ENCODE measurements at places on chromosomes 2 and 18. TPM values are rescaled to one million over a fixed set of nuclear protein-coding genes. Genes with fewer than 3 reads are reported as not detected.

Gene SIX2
- total RNA-seq: not detected

Gene UGT1A8
- not detected for total RNA-seq

GRCh38 chr18:31801078-31801477 is 40.4 kb upstream of the SLC25A52 start:
- DNase-seq: no peak

- no peak for DNase-seq
These were observed 13.7 kb downstream of the HS6ST1 start for GRCh38 chr2:128304715-128305554.

DNA sequence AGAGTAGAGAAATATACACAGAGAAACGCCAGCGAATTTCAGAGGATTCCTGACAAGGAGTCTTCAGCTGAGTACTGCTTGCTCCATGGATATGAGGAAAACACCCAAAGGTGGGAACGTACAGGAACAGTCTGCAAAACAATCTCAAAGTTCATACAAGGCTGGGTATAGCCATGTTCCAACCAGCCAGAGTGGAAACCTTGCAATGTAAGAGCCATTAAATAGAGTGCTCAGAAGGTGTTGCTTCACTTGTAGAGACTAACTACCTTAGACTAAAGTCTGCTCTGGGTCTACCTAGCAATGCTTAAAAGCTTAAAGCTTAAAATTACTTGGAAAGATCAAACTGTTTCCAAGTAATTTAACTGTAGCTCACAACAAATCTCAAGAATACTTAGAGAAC is 6.0 kb downstream of the FANCL start:
- no peak for DNase-seq

DNA sequence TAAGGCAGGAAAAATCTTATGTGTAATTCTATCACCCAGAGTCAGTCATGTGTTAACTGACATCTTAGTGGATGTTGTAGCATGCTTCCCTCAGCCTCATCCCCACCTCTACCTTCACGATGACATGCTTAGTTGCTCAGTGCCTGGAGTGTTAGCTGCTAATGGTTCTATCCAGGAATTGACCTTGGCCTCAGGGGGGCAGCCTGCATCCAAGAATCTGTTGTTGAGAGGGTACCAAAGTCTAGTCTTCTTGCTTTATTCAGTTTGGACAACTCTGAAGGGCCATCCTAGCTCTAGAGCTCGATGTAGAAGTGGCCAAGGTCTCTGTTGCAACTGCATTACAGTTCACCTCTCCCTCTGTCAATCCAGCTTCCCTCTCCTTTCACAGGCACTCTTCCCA is 61.2 kb downstream of the ACYP2 start:
- DNase-seq: no peak

DNA sequence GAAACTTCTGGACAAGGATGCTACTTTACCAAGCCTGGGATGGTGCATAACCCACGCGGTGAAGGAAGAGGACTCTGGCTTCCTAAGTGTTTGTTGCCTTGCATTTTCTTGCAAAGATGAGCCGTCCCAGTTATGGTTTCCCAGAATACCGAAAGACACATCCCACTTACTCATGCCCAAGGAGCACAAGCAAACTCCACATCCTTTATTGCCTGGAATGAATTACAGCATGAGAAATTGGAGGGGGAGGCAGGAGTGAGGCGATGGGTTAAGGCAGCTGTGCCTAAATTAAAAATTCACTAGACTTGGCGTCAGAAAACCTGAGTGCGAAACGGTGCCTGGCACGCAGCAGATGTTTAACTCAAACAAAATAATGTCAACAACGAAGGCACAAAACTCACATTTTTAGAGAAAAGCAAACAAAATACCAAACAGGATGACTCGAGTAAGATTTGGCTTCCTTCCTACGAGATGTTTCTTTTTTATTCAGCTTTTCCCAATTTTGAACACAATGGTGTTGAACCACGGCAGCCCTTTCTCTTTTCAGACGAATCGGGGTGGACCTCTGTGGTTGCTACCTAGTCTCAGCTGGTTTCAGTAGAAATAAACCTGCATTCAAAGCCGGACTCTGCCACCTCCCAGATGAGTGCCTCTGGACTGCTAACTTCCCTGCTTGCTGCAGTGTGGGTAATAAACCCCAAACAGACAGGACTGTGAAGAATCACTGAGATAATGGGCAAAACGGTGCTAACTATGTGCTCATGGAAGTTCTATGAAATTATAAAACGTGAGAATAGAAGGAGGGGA is 100.3 kb upstream of the NCK2 start:
- no peak for DNase-seq

DNA sequence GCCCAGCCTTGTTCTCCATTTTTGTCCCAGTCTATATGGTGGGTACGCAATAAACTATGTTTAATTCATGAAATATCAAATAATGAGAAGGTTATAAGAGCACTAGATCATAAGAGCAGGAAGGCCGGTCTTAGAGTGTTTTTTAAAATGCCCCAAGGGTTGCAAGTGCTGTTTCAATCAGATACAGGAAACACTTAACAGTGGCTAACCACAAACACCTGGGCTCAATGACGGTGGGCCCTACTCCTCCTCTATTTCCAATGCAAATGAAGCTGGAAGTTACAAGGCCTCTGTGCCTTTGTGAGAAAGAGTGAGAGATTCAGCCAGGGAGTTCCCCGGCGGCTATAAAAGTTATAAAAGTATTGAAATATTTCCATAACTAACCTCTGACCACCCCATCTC is 18.9 kb upstream of the WDR33 start:
- peak; percentile 36 for DNase-seq

DNA sequence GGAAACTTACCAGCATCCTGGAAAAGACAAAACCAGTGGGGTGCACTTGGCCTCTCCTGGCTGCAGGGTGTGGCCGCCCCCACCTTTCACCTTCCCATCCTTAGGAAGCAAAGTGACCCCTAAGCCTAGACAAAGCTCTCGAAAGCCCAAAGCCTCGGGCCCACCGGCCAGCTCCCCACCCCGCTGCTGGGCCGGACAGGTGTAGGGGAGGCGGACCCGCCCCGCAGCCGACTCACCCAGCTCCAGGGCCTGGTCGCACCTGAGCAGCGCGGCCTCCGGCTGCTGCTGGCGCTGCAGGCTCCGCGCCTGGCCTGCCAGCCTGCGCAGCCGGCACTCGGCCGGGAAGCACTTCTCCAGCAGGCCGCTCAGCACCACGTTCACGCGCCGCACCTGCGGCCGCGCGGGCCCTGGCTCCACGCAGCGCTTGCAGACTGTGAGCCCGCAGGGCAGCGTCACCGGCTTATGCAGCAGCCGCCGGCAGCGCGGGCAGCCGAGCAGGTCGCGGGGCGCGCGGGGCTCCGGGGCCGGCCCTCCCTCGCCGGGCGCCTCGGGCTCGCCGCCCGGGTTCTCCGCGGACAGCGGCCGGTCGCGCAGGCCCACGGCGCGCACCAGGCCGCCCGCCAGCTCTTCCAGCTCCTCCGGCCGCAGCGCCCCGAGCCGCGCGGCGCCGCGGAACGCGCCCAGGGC is 979 bp downstream of the LONRF2 start:
- no peak for DNase-seq

Gene RALB
- total RNA-seq: 17.5 TPM

- DNase-seq: no peak
These were observed 26.5 kb downstream of the NFATC1 start for GRCh38 chr18:79422022-79422782.

- no peak for DNase-seq
These were observed 59.8 kb downstream of the PMAIP1 start for GRCh38 chr18:59959606-59960005.

DNA sequence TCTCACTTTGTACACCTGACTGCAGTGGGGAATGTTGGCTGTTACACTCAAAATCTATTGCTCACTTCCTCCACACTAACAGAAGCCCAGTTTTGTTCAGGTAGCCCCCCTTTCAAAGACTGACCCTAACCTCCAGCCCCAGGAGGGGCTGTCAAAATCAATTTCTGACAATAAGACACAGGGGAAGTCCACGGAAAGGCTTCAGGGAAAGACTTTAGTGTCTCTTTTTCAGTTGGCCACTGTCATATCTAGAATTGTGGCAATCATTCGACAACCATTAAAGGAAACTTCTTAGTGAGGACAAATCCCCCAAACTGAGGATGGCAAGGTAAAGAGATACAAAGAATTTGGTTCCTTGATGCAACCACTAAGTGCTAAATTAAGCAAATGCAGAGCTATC is 59.0 kb downstream of the BARD1 start:
- no peak for DNase-seq

- DNase-seq: no peak
These were observed 27.7 kb upstream of the TRAPPC8 start for GRCh38 chr18:31970617-31971016.

- no peak for DNase-seq
These were observed 122.6 kb downstream of the WDSUB1 start for GRCh38 chr2:159163930-159164329.

DNA sequence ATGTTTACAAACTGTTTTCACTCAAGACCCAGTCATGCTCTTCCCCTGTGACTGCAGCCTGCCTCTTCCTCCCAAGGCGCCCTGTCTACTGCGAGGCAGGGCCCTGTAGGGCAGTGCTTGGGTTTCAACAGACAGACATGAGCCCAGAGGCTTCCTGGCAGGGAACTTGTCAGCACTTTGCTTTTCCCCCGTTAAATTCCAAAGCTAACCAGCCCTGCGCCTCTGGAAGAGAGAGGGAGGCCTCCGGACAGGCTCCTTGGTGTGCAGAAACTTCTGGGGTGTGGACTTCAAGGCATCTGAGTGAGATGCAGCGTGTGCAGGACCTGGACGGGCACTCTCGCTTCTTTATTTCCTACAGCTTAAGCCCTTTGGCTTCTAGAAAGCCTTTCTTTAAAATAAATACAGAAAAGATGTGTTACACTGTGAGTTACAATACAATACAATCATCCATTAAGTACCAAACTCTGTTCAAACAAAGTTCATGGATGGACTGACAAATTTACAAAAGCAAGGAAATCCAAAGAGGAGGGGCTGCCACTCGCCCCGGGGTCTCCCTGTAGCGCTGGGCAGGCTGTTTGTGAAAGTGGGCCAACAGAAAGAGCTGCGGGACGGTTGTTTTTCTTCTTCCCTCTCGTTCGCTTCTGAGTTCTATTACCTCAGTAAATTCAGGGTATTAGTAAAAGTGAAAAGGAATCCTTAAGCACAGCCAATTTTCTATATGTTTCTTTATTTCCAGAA is 8.8 kb upstream of the ZNF516 start:
- no peak for DNase-seq

DNA sequence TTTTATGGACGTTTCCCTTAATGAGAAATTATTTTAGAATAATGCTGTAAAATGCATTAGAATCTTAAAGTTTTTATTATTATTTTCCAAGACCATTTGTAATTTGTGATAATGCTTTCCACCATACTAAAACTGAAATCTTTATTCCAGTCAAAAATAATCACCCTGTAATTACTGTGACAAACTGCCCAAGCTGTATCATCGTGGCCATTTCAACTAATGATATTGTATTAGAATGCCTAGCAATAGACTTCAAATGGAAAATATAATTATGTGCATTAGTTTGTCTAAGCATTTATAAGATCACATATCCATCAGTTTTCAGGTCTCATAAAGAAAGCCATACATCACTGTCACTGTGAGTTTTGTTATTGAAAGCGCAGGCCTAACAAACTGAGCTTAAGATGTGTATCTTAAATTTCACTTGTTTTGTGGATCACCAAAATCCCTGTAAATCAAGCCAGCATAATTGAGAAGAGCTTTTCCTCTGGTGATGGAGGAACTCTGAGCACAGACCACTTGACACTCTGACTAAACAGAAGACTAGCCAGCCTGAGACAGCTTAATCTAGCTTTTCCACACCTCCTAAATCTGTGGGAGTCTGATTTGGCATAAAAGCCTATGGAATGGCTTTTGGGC is 1312.2 kb upstream of the ACVR2A start:
- DNase-seq: no peak

DNA sequence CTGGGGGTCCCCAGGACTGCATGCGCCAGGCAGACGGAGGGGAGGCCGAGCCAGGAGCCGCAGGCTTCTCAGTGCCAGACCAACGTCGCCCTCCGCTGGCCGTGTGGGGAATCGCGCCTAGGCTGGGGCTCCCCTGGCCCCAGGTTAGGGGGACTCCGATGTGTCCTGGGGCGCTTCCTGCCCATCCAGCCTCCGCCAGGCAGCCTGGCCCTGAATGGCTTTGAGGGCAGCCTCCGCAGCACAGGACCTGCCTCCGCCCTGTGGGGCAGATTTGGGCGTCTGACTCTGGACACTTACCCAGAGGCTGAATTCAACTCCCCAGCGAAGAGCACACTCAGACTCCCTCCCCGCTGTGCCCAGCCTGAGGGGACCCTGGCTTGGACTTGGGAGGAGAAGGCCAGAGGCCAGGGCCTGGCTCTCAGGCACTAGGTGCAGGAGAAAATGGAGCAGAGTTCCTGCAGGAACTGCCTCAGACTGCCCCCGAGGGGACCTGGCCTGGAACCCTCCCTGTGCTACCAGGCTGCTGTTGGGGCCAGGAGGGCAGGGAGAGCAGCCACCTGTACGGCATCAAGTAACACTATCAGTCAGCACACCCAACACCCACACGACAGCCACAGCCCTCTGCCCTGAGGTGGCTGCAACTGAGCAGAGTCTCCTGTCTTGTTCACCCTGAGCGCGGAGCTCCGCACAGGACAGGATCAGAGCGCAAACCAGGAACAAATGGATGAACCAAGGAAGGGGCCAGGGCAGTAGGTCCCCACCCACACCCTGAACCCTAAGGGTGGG is 597 bp upstream of the TEKT4 start:
- DNase-seq: peak; percentile 3

DNA sequence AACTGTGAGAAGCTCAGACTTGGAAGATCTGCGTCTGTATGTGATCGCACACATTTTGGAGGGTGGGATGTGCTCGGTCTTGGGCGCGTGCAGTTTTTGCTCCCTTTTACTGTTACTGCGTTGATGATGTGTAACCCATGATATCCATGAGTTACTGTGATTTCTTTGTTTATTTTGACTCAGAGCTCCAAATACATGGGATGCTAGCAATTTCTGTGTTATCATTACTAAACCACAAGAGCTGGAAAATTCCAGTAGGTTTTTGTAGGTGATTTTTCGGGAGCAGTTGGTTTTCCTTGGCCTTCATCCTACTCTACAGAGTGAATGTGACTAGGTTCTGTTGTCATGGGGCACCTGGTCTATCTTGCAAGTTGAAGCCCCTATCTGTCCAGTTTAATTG is 124.2 kb downstream of the AGAP1 start:
- DNase-seq: no peak

DNA sequence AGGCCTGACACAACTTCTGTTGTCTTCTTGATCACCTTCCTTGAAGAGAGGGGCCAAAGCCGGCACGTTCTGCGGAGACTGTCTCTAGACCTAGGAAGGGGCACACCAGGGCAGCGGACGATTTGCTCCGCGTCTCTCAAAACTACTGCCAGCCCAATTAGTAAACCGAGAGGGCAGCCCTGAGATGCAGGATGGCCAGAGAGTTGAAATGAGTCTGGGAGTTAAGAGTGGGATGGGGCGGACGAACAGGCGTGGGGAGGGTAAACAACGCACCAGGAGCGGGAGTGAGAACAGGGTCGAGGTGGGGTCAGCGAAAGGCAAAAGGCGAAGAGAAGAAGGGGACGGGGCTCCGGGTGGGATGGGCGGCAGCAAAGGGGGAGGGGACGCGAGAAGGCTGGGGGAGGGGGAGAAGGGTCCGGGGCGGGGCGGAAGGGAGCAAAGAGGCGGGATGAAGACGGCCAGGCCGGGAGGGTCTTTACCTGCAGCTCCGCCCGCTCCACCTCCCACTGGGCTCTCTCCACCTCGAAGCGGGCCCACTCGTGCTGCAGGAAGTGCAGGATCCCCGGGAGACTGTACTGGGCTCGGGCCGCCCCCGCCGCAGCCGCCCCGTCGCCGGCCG is 476 bp downstream of the STRN start:
- DNase-seq: peak; percentile 15

- DNase-seq: no peak
These were observed 270.6 kb downstream of the CELF4 start for GRCh38 chr18:37294951-37295350.

Gene DCC
- not detected for total RNA-seq

Gene PXDN
- 1.2 TPM for total RNA-seq
